ENCODE measurements at places on chromosomes 16 and 17. TPM values are rescaled to one million over a fixed set of nuclear protein-coding genes. Genes with fewer than 3 reads are reported as not detected.

CDR2L gene
- 1.2 TPM for total RNA-seq

MT3 gene
- 25.6 TPM for total RNA-seq

KRT17 gene
- total RNA-seq = not detected

TEX14 gene
- 0.10 TPM for total RNA-seq

TLCD2 gene
- 0.04 TPM for total RNA-seq

PTX4 gene
- total RNA-seq = not detected

TEDC2 gene
- total RNA-seq = 24.0 TPM

SCGB1C2 gene
- total RNA-seq = not detected

CES3 gene
- total RNA-seq = 0.43 TPM

SLC16A6 gene
- 6.0 TPM for total RNA-seq

TCAP gene
- total RNA-seq = 0.78 TPM

P2RX1 gene
- total RNA-seq = 0.45 TPM

GPR179 gene
- total RNA-seq = 0.23 TPM

RNF112 gene
- 0.10 TPM for total RNA-seq

SGCA gene
- 0.38 TPM for total RNA-seq

CDH1 gene
- total RNA-seq = 0.16 TPM

KRTAP9-8 gene
- not detected for total RNA-seq

HOXB8 gene
- not detected for total RNA-seq

MATCAP1 gene
- 15.8 TPM for total RNA-seq

WWOX gene
- total RNA-seq = 20.0 TPM

TBC1D3L gene
- 4.7 TPM for total RNA-seq

FBXO47 gene
- total RNA-seq = 0.12 TPM

IRF8 gene
- 234 TPM for total RNA-seq

SDR42E2 gene
- not detected for total RNA-seq

NPIPB2 gene
- 6.9 TPM for total RNA-seq

NKD1 gene
- total RNA-seq = 0.86 TPM

GRB7 gene
- 0.60 TPM for total RNA-seq

GPRC5B gene
- total RNA-seq = 0.14 TPM

IRX6 gene
- total RNA-seq = not detected

PGAP3 gene
- 8.9 TPM for total RNA-seq

UTS2R gene
- total RNA-seq = not detected

RILP gene
- 3.4 TPM for total RNA-seq

ITGAD gene
- not detected for total RNA-seq

OR1F1 gene
- not detected for total RNA-seq

KRT32 gene
- not detected for total RNA-seq

BANP gene
- 27.0 TPM for total RNA-seq

CD300LG gene
- not detected for total RNA-seq

Data from activated naive CD8-positive, alpha-beta T cell treated with anti-CD3 and anti-CD28 coated beads for 36 hours (primary cell).